Activated T-helper 1 cell treated with anti-CD3 and anti-CD28 coated beads, Interleukin-2, amount 50 U/mL, for 16 hours (primary cell): ENCODE measurements at places on chromosomes 3 and 15.

DNA sequence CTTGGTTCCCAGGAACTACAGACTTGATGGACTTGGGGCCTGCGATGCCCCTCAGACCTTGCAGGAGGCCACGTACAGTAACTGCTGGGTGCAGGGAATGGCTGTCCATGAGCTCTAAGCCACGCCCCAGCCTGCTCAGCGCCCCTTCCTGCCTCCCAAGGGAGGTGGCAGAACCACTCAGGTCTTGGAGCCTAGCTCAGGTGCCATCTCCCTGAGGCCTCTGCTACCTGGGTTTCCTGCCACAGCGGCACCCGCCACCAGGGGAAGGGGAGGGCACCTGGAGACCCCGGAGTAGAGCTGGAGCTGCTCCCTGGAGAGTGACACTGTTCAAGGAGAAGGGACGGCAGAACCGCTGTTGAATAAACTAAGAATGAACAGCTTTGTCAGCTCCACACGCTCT lies 77.8 kb upstream of the RPL32 start:
- no peak for DNase-seq

GRCh38 chr3:11199902-11200845 lies 45.9 kb downstream of the HRH1 start:
- DNase-seq = no peak

DNA sequence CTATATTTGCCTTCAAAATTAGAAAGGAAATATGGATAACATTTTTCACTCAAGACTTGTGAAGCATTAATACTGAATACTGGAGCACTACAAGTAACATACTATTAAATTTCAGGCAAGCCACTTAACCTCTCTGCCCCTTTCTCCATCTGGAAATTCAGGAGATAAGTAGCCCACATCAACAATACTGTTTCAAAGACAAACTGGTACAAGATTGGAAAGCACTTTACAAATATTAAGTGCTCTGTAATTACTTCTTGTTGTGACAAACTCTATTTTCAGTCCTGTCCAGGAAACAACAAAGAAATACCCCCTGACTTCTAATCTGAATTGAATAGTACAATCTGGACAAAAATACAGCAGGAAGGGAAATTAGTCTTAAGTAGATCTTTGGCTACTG lies 49.3 kb downstream of the TMEM212 start:
- no peak for DNase-seq

DNA sequence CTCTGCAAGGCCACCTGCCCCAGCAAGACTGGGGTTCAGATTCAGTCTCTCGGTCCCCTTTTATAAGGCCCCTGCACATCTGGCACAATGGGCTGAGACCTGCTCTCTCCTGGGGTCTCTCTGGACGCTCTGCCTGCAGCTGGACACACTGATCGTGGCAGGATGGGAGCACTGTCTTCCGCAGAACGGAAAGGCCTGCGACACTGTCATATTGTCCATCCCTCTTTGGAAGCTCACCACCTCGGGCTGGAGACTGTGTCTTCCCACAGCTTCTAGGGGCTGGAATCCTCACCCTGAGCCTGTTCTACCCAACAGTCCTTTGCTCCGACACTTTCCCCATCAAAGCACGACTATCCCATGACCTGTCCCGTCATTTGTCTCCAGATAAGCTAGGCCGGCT lies 11.5 kb upstream of the IGDCC4 start:
- DNase-seq = no peak

DNA sequence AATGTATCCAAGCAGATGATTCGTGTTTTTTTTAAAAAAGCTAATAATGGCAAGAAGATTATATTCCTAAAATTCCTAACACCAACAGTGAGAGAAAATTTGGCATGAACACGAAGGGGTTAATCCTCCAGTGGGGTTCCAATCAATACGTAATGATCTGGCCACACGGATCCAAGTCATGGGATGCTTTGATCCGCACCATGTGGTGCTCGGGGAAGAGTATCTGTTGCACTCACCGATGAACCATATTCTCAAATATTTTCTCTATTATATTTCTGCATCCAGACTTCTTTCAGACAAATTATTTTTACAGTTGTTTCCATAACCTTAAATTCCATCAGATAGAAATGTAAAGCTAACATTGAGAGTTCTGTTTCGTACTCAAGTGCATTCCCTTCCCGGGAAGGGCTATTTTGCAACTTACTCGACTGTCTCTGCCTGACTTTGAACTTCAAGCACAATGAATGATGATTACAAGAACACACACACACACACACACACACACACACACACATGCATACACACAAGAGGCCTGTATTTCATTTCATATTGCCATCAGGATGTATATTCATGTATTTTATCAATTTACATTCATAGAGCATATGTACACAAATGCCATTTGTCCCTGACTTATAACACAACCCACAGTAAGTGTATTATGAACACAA lies 567.2 kb downstream of the FOXP1 start:
- DNase-seq = no peak

DNA sequence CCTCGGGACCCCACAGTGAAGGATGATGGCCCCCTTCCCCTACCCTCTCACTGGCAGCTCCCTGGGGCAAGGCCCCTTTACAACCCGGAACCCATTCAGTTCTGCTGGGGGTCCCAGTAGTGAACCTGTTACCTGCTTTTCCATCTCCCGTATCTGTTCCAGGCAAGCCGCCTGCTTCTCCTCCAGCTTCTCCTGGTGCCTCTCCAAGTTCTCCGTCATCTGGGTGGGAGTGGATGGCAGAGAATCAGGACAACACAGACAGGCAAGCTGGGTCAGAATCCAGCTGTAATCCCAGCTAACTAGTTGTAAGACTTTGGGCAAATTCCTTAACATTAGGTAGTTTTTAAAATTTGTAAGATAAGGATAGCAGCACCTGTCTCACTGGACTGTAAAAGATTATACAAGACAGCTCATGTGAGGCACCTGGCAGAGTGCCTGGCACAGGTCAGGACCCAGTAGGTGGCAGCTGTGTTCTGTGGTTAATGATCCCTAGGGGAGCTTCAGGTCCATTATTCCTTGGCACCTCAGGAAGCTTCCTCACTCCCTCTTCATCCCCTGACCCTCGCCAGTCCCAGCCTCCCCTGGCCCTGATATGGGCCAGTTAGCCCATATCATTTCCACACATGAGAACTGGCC lies 6.4 kb upstream of the ANKRD63 start:
- no peak for DNase-seq

DNA sequence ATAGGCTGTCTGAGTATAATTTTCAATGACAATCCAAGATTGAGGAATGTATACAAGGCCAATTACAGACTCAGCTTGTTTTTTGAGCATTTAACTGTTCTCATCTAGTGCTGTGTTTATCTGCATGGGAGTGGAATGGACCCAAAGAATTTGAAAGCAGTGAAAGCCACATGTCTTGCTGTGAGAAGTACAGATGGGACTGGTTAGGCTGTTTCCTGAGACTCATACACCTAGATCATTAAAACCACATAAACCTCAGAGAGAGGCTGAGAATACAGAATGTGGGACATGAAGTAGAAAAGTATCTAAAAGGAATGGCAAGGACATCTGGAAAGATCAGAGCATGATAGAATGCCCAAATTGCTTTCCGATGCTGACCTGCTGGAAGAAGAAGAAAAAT lies 224.6 kb downstream of the NLGN1 start:
- DNase-seq = no peak

DNA sequence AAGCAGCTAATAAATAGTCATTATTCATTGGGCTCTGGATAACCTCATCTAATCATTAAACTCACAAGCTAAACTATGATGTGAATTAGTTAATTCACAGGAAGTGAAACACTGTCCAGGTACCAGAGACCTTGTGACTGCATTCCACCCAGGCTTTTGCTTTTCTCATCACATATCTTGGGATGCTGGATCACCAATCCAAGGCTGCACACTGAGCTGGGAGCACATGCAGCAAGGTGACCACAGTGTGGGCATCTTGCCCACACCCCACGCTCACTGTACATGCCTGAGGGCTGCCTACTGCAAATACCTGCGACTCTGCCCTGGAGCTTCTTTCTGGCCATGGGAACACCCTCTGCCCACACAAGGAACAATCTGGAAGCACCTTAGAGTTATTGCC lies 40.6 kb upstream of the TNFAIP8L3 start:
- DNase-seq = no peak

- DNase-seq = no peak
Observed at GRCh38 chr3:160226026-160226907, 1.0 kb downstream of the C3orf80 start.

DNA sequence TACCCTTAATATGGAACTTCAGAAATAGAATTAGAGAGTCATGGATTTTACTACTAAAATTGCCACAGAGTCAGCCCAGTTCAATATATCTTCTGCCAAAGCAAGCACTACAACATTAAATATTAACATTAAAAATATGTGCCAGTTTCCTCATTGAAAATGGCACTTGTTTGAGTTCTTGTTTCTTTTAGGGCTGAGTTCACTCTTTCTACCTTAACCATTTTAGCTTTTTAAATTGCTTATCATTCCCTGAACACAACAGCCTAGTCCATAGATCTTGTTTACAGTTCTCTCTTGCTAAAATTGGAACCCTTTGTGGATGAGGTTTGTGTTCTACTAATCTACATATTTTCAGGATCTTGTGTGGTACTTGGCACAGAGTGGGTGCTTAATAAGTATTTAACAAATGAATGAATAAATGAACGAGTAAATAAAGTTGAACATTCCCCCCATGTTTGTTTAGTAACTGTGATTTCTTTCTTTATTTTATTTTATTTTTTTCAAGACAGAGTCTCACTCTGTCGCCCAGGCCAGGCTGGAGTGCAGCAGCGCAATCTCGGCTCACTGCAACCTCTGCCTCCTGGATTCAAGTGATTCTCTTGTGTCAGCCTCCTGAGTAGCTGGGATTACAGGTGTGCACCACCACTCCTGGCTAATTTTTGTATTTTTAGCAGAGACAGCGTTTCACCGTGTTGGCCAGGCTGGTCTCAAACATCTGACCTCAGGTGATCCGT lies 46.0 kb upstream of the SLC7A14 start:
- no peak for DNase-seq

- DNase-seq = no peak
Observed at GRCh38 chr3:19901337-19901736, 32.7 kb downstream of the EFHB start.

- DNase-seq = no peak
Observed at GRCh38 chr3:101879102-101879501, 29.8 kb downstream of the NFKBIZ start.

DNA sequence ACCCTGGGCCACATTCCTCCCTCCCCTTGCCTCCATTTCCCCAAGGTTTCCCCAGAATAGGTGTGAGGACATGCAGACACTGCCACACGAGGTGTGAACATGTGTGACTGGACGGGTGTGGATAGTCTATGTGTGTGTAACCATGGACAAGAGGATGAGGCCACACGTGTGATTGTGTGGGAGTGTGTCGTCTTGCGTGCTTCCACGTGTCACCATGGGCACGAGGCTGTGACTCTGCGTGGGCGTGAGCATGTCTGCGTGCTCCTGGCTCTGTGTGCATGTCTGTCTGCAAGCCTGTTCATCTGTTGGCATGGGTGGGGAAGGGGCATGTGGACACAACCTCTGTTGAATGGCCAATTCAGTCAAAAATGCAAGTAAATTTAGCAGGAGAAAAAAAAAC lies 6.2 kb upstream of the MYL3 start:
- no peak for DNase-seq

DNA sequence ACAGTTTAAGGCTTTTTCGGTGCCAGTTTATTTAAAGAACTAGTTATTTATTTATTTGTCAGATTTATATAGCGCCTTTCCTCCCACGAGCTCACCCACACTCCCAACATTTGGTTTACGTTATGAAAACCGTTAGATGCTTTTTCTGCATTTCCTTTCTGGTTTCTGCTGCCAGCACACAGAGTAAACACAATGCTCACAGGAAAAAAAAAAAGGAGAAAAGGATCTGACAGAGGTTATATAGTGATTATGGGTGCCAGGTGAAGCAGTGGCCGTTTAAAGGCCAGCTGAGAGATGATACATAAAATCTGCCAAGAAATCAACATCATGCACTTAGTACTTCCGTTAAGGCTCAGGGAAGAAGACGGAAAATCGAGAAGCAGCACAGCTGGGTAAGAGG lies 37.9 kb downstream of the ETV5 start:
- no peak for DNase-seq

GRCh38 chr3:46878781-46879436 lies 1.4 kb downstream of the PTH1R start:
- DNase-seq = no peak

DNA sequence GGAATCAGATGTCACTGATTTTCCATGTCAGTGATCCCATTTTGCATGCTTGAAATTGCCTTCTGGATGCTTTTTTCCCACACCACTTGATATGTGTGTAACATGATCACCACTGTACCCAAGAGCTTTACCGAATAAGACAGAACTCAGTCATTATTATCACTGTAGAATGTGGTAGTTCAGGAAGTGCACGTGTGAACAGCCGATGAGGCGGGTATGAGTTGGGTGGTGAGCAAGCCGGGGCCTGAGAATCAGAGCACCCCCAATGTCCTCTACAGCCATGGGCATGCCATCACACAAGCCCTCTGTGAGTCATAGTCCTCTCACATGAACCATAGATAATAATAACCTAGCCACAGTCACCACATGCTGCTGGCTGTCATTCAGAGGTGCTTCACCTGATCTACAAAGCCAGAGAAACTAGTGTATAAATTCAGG lies 470.8 kb downstream of the SOX2 start:
- DNase-seq = no peak

DNA sequence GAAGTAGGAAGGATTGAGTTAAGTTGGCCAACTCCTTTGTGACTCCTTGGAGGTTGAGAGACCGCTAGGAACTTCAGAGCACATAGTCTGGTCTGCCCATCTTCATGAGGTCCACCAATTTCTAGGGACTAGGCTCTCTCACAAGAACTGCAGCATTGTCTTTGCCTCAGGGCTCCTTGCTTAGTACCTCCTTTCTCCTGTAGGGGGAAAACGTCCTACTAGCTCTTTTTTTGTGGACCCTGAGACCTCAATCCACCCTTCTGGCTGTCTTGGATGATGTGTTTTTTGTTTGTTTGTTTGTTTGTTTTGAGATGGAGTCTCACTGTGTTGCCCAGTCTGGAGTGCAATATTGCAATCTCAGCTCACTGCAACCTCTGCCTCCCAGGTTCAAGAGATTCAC lies 21.6 kb downstream of the REC114 start:
- no peak for DNase-seq

- DNase-seq = no peak
Observed at GRCh38 chr3:64078966-64079365, 55.7 kb upstream of the PSMD6 start.

- DNase-seq = no peak
Observed at GRCh38 chr3:52128118-52128683, 26.0 kb downstream of the POC1A start.

- DNase-seq = no peak
Observed at GRCh38 chr3:22441711-22442110, 690.7 kb upstream of the ZNF385D start.
